ENCODE measurements at places on chromosomes 5 and 9. TPM values are rescaled to one million over a fixed set of nuclear protein-coding genes. Genes with fewer than 3 reads are reported as not detected.

TLE1 gene
- 16.2 TPM for total RNA-seq

CRAT gene
- total RNA-seq: 58.4 TPM

ANKRD31 gene
- 0.14 TPM for total RNA-seq

SLC6A3 gene
- total RNA-seq: not detected

PCDHB11 gene
- total RNA-seq: 2.7 TPM

TICAM2 gene
- total RNA-seq: 3.2 TPM

CDH12 gene
- not detected for total RNA-seq

GMCL2 gene
- total RNA-seq: not detected

CTXN3 gene
- total RNA-seq: not detected

C9 gene
- not detected for total RNA-seq

CDH6 gene
- 1.7 TPM for total RNA-seq

OTULINL gene
- 4.6 TPM for total RNA-seq

IL4 gene
- not detected for total RNA-seq

RCL1 gene
- 6.1 TPM for total RNA-seq

F2RL2 gene
- 0.32 TPM for total RNA-seq

BARX1 gene
- total RNA-seq: not detected

SHISAL2B gene
- total RNA-seq: not detected

SNCB gene
- total RNA-seq: not detected

PCDHAC2 gene
- total RNA-seq: 0.57 TPM

RNF14 gene
- 92.8 TPM for total RNA-seq

WNT8A gene
- not detected for total RNA-seq

FKTN gene
- 9.8 TPM for total RNA-seq

ABCA1 gene
- 11.0 TPM for total RNA-seq

CCNB1 gene
- 4.1 TPM for total RNA-seq

CSNK1A1 gene
- 235 TPM for total RNA-seq

RPL37 gene
- 584 TPM for total RNA-seq

PCDHGC4 gene
- total RNA-seq: 1.8 TPM

PCDHB4 gene
- 2.8 TPM for total RNA-seq

CCL27 gene
- 0.46 TPM for total RNA-seq

KCTD16 gene
- 0.44 TPM for total RNA-seq

C5orf58 gene
- 0.47 TPM for total RNA-seq

SOHLH1 gene
- total RNA-seq: not detected

AFAP1L1 gene
- total RNA-seq: 45.0 TPM

CNTNAP3B gene
- 16.8 TPM for total RNA-seq

SV2C gene
- total RNA-seq: 0.14 TPM

MAMDC2 gene
- total RNA-seq: 18.1 TPM

SLC4A9 gene
- 0.25 TPM for total RNA-seq

CCDC152 gene
- 3.9 TPM for total RNA-seq

PRR16 gene
- 10.4 TPM for total RNA-seq

GARIN3 gene
- not detected for total RNA-seq

CTNND2 gene
- total RNA-seq: 9.4 TPM

ZBED3 gene
- 10.0 TPM for total RNA-seq

DEPDC1B gene
- total RNA-seq: not detected

FBN2 gene
- total RNA-seq: 1.7 TPM

DMRT3 gene
- total RNA-seq: not detected

BRD8 gene
- total RNA-seq: 22.2 TPM

AJM1 gene
- 4.4 TPM for total RNA-seq

PJA2 gene
- 122 TPM for total RNA-seq

GDNF gene
- total RNA-seq: 0.67 TPM

CENPP gene
- 2.8 TPM for total RNA-seq

ZNF879 gene
- 5.6 TPM for total RNA-seq

EIF4EBP3 gene
- 13.4 TPM for total RNA-seq

ZDHHC11B gene
- 22.2 TPM for total RNA-seq

IGFBPL1 gene
- total RNA-seq: 0.65 TPM

Measured in right cardiac atrium (tissue), 5 donors.